ENCODE measurements at places on chromosomes 5 and 9.

DNA sequence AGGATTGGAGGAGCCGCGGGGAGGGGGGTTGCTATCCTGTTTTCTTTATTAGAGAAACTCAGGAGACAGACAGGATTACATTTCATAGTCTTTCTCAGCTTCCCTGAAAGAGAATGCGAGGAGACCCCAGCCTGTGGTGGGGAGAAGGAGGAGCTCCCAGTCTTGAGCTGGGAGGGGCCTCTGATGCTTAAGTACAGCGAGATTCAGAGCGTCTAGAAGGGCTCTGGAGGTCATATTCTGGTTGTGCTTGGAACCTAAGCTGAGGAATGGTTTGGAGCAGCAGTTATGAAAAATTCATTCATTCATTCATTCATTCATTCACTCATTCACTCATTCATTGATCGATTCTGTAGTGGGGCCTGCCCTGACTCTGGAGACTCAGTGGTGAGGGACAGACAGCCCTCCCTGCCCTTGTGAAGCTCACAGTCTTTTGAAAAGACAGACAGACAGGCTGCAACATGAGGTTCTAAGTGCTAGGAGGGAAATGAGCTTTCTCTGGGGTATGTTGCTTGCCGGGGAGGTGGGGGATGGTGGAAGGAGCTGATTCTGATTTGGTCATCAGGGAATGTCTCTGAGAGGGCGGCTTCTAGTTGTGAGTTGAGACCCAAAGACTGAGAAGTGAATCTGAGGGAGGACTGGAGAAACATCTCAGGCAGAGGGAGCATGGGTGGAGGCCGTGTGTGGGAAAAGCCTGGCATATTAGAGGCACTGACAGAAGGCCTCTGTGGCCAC, 2.5 kb upstream of the SPRY4 start:
- no peak for DNase-seq

- DNase-seq, result no peak
These were observed 55.8 kb upstream of the PTCH1 start for GRCh38 chr9:95572381-95573151.

DNA sequence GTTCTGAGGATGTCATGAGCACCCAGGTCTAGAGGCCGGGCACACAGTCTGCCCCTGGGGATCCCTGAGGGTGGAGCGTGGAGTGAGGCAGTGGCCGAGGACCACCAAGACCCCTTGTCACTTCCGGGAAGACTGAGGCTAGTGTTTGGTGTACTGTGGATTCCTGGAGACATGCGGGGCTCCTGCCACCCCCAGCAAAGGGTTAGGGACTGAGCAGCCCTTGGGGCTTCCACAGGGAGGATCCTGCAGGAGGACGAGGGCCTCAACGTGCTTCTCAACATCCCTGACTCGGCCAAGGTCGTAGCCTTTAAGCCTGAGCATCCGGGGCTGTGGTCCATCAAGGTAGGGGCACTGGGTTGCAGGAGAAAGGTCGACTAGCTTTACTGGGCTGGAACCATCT, 29.9 kb downstream of the HMCN2 start:
- DNase-seq, result no peak

GRCh38 chr5:139611703-139612584, 36.2 kb upstream of the CXXC5 start:
- no peak for DNase-seq

DNA sequence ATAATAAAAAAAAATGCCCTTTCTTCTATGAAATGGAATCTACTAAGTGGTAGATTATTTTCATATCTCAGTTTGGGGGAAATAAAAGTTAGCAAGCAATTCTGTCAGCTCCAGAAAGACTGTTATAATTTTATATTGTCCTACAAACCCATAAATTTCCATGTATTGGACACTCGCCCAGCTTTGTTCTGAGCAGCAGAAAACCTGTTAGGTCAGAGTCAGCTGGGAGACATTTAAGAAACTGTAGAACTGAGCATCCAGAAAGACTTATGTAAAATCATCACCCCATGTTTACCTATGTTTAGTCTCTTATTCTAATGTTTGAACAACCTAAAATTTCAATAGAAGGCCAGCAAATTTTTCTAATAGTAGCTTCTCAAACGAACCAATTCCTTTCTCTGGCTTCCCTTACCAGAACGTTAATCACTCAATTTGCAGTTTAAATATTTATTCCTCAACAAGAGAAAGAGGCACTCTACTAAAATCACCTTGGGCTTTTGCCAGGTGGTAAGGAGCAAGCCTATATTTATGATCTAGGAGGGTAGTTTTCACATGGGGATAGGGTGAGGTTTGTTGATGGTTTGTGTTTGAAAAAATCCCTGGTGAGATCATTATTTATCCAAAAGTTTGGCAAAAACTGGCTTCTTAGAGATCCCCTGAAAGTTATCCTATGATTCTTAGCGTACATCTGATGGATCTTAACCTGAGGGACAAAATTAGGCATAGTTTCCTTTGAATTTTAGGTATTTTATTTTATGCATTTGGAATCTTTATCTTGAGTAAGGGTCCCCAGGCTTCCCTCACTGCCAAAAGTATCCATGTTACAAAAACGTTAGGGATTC, 34.4 kb downstream of the MACROH2A1 start:
- no peak for DNase-seq

DNA sequence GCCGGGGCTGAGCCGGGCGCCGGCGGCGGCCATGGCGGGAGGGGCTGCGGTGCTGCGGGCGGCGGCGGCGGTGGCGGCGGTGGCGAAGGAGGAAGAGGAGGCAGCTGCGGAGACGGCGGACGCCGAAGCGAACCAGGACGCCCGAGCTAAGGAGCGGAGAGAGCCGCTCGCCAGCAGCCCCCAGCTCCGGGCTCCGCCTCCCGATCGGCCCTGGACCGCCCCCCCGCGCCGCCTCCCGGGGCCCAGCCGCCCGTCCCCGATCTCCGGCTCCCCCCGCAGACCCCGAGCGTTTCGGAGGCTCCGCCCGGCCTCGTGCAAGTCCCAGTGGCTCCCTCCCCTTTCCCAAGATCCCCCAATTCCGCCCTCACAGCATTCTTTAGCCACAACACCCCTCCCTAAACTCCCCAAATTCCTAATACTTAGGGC, at the start of gene ASTN2:
TSS of gene ASTN2 (minus strand) at position 152 of the 426 bp plus-strand sequence. CDS start at position 33, 119 bp downstream.
- no peak for DNase-seq

Data from stimulated activated CD4-positive, alpha-beta T cell treated with anti-CD3 and anti-CD28 coated beads, Interleukin-1b, Interleukin-23, amount 100 ng/mL, for 1 hour (primary cell).